Left hindlimb (tissue), 1 donor: ENCODE measurements at places on chromosomes 13 and 19.

DNA sequence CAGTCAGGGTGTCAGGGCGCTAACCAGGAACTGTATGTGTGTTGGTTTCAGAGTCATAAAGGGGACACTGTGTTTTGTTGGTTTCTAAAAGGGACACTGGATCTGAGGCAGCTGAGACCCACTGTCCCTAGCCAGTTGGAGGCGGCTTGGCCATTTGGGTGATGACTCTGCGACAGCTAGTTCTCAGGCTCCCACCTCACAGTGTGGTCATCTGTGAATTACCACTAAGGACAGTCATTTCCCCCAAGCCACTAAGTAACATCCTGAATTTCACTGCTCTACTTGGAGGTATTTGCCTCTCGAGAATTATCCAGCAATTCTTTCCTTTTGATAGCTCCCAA is 51.5 kb downstream of the EPS15L1 start:
- DNase-seq: no peak

DNA sequence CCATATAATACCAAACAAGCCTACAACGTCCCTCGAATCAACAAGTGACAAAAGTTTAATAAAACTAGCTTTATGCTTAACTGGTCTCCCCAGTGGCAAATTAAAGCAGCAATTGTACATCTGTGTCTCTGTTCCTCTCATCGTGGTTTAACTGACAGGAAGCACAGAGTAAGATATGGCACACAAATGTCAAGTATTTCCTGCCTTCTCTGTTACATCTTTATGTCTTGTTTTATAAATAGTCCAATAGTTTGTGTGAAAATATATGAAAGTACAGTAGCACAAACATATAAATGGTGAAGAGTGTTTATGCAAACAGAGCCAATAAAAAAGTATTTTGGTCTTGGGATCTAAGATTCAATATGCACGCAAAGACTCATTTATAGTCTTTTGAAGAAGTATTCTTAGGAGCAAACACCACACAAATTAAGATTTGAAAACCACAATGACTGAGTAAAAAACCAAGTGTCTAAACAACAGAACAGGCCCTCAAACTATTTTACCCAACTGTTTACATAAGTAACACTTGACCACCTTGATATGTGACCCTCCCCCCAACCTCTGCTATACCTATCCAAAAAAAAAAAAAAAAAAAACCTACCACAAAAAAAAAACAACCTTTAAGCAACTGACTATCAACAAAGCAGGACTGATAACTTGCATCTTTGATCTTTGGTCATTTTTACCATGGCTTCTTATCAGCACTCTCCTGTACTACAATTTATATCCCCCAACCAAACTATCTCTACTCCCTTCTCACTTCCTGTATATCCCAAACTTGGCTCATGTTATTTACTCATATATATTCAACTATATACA is 14.0 kb downstream of the ELF1 start:
- DNase-seq: no peak

GRCh38 chr19:1592024-1592754 is 476 bp downstream of the MBD3 start:
- peak; percentile 89 for DNase-seq

GRCh38 chr19:33385956-33386355 is 12.4 kb downstream of the CEBPG start:
- peak; percentile 57 for DNase-seq
